Fibroblast of the conjunctiva (primary cell): ENCODE measurements at places on chromosomes 1 and 21.

DNA sequence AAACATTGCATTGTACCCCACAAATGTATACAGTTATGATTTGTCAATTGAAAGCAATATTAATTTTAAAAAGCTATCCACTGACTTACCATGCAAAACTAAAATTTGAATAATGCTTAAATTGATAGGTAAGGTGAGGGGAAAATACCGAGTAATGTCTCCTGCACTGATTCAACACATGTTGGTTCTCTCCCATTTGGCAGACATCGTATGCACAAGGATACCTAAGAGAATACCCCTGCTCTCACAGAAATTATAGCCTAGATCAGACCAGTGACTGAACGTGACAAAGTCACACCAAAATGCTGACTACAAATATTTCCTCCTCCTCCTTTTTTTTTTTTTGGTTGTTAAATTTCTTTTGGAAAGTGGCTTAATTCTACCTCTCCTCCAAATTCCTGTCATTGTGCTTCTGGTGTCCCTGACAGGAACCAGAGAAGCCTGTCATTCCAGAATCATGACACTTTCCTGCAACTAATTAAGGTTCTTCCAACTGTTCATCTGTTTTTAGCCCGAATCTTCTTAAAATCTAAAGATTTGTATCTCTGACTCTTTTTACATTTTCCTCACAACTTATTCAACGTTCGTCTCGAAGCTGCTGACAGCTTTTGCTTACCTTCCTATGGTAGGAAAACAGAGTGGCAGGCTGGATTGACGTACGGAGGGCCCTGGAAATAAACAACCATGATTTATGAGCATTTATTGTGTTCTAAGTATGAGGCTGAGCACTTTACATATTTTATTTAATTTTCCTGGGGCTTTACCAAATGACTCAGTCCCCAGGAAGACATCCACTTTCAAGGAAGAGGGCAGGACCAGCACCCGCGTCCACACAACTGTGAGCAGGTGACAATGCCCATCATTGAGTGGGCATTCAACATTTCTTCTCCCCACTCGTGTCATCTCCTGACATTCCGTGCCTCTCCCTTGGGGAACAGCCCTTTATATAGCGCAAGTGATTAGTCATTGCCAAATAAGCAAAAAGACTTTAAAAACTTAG is 57.9 kb upstream of the KCNE2 start:
- DNase-seq: no peak

GRCh38 chr21:46456750-46457149 is 1.9 kb upstream of the DIP2A start:
- DNase-seq: no peak

DNA sequence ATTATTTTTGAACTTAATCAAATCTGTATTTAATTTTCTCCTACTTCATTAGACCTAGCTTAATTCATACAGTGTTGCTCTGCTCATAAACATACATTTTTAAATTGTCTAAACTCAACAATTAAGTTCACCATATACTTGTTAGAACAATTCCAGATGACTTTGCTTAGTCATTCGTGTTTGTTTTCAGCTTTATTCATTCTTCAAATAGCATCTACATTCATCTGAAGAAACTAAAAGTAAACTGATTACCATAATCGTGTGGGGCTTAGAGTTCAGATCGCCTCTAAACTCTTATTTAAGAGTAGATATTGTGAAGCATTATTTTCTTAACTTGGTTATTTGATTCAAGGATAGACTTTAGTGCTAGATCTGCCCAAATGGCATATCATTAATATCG is 34.4 kb downstream of the KLHL20 start:
- no peak for DNase-seq

GRCh38 chr1:166721145-166721544 is 118.1 kb upstream of the POGK start:
- no peak for DNase-seq

DNA sequence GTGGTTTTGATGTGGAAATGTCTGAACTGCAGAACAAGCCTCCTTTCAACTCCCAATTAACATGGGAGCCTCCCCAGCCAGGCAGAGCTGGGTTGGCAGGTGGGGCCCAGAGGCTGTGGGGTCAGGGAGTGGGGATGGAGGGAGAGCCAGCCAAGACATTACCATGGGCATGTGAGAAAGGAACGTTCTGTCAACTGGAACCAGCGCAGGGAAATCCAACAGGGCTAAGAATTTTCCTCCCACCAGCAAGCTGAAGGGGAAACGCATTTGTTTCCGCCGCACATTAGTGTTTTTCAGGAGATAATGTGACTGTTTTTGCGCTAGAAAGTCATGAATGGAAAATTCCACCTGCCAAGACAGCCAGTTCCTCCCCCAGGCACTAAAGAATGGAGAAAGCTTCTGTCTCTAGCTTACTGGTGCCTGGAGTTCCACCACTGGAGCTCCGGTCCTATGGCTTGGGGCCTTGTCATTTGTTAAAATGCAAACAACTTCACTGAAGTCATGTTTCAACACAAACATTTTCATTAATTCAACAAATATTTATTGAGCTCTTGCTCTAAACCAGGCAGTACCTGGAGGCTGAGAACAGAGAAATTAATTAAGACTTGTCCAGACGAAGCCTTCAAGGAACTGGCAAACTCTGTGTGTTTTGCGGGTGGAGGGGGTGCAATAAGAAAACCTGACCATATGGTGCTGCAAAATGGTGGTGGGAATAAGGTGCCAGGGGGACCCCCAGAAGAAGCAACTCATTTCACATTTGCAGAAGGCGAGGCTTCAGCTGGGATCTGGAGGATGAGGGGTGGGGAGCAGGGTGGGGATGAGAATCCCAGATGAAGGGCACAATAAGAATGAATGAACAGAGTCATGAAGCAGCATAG is 305.1 kb downstream of the MATN1 start:
- DNase-seq: no peak

DNA sequence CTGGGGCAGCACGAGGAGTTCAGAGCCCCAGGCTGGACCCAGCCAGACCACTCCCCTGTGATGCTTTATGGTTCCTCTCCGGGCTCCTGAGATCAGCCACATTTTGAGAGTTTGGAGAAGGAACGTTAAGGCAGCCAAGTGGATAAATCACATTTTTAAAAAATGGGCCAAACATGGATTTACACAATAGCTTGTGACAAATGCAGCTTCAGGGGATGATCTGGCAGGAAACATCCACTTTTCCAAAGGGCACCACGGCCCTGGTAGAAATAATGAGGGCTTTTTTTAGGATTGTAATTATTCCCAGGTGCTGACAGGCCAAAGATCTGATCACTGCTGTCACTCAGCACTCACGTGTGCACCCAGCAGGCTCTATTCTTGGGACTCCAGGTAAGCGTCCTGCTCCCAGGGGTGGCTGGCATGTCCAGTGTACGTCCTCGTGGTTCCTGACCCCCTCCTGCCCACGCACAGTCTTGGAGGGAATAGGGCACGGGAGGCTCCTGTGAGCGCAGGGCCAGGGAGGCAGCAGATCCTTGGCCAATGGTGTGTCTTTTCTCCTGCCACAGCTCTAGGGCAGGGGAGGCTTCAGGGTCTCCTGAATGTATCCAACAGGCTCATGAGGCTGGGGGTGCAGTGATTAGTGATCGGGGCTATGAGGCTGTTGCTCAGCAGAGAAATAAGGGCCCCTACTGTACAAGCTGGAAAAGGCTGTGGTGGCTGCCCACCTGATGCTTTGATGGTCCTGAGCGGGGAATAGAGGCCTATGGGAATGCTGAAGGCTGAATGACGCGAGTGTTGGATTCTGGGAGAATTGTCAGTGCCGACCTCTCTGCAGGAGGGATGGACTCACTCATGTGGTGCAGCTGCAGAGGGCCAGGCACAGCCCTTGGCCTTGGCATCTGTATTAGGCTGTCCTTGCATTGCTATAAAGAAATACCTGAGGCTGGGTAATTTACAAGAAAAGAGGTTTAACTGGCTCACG is 415.7 kb downstream of the PTPRU start:
- no peak for DNase-seq

- DNase-seq: peak; percentile 99
These were observed 115.7 kb upstream of the IPO9 start for GRCh38 chr1:201713086-201713810.

GRCh38 chr1:28314547-28314941 is 14.3 kb upstream of the MED18 start:
- no peak for DNase-seq

- no peak for DNase-seq
These were observed 3.3 kb downstream of the RD3 start for GRCh38 chr1:211488641-211489040.

GRCh38 chr1:30718091-30718635 is 5.2 kb downstream of the MATN1 start:
- DNase-seq: peak; percentile 97

GRCh38 chr1:45348609-45348965 is 8.3 kb upstream of the MUTYH start:
- no peak for DNase-seq

GRCh38 chr1:38365242-38365641 is 318.6 kb upstream of the POU3F1 start:
- no peak for DNase-seq

DNA sequence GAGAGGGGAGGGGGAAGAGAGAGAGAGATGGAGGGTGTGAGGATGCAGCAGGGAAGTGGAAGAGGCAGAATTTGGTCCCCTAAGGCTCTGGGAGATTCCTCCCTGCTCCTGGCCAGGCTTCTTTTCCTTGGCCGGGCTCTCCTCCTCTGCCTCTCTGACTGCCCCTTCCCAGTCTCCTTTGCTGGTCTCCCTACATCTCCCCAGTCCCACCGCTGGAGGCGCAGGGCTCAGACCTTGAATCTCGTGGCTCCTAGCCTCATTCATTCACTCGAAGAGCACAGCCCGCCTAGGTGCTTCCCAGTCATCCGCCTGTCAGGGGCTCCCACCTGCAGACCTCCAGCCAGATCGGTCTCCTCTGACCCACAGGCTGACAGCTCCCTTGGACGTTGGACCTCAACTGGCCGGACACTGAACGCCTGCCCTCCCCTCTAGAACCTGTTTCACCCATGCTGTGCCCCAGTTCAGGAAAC is 76.5 kb downstream of the VWA5B1 start:
- DNase-seq: no peak

DNA sequence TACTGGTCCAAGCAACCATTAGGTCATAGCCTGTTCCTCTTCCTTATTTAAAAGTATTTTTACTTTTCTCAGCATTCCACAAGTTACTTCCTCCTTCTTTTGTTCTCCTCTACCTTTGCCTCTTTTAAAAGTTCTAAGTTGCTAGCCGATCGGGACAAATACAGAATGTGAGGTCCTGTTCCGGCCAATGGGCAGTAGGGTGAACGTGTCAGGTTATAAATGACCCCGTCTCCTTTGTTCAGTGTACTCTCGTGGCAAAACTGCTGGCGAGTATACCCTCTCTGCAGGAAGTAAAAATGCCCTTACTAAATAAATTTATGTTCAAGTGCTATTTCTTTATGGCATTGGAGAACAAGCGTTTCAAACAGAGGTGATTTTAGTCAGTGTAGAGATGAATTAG is 2.5 kb downstream of the ADCY10 start:
- no peak for DNase-seq

DNA sequence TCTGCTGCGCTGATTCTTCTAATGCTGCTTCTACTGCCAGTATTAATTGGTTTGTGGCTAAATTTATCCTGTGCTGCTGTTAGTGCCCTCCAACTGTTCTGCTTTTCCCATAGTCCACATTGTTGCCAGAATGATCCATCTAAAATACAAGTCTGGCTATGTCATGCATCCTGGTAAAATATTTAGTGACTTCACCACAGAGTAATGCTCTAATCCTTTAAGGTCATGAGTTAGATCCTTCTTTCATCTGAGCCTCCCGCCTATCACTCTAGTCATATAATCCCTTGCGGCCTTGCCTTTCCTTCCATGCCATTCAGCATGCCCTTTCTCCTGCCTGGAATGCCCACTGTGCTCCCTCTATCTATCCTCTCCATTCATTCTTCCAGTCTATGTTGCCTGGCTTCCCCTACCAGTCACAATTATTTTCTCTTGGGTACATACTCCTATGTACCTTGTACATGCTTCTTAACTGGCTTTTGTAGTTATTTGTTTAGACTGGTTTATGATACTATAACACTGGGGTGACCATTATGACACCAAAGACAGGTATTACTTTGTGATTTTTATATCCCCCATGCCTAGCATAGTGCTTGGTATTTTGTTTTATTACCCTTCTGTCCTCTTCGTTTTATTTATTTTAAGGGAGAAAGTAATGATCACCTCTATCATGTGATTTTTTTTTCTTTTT is 144.0 kb downstream of the MAGI3 start:
- DNase-seq: no peak

- peak; percentile 47 for DNase-seq
These were observed 19.2 kb upstream of the CDK18 start for GRCh38 chr1:205484985-205485967.

- no peak for DNase-seq
These were observed 1.2 kb downstream of the RGL1 start for GRCh38 chr1:183806125-183806524.

GRCh38 chr1:223721658-223722607 is 9.6 kb downstream of the CAPN2 start:
- DNase-seq: no peak

- DNase-seq: peak; percentile 10
These were observed 69.2 kb downstream of the FASLG start for GRCh38 chr1:172727956-172728603.

DNA sequence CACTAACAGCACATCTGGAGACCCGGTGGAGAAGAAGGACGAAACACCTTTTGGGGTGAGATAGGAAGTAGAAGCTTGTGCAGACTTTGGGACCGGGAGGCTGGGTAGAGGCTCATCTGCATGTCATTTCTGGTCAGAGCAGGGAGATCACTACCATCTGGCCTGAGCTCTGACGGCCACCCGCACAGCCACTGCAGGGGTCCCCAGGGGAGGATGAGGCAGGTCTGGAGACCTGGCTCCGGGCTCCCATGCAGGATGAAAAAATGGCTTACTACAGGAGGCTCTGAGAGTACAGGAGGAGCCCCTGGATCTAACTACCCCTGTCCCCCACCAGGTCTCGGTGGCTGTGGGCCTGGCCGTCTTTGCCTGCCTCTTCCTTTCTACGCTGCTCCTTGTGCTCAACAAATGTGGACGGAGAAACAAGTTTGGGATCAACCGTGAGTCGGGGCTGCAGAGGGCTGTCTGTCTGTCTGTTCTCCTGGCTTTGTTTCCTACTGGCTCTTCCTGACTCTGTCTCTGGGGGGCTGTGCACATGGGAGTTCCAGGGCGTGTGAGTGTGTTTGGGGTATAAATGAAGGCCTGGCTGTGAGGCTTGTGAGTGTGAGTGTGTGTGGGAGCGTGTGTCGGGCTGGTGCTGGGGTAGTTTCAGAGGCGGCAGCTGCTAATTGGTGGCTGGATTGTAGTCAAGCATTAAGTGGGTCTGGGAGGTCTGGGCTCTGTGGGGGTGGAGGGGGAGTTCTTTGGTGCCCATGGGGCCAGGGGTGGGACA is 14.1 kb downstream of the NTRK1 start:
- no peak for DNase-seq

DNA sequence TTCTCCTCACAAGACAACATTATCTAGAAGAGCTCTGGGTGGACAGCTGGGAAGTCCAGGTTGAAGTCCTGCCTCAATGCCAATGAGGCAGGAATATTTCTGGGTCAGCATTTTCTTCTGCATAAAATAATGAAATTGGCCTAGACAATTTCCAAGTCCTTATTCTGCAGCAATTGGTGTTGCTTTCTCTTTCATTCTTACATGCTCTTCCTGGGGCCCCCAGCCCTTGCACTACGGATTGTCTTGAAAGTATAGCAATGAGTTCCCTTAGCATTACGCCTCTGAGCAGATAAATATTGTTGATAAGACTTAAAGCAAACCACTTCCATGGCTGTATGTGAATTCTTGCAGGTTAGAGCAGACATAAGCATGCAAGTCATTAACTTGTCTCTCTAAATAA is 188.5 kb downstream of the TGFBR3 start:
- DNase-seq: no peak
